CD4-positive, alpha-beta T cell treated with Interleukin-6 for 4 hours (primary cell): ENCODE measurements at places on chromosomes 11 and 22.

GRCh38 chr11:87453531-87454089, 415.9 kb downstream of the TMEM135 start:
- no peak for DNase-seq

DNA sequence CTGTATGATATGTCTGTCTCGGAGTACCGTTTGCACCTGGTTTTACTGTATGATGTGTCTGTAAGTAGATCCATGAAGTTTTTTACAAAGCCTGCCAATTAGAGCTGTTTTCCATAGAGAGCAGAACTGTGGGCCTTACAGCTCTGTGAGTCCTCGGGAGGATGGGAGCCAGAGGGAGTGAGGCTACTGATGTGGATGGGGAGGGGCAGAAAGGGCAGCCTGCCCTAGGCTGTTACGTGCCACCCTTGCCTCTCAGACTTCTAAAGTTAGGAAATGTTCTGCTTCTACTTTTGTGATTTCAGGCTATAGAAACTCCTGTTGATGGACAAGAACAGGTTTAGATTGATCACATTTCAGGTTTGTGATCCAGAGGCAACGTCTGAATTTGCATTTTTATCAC, 105.2 kb downstream of the PPP6R3 start:
- DNase-seq = no peak

GRCh38 chr11:46519351-46519750, 74.5 kb downstream of the AMBRA1 start:
- no peak for DNase-seq

DNA sequence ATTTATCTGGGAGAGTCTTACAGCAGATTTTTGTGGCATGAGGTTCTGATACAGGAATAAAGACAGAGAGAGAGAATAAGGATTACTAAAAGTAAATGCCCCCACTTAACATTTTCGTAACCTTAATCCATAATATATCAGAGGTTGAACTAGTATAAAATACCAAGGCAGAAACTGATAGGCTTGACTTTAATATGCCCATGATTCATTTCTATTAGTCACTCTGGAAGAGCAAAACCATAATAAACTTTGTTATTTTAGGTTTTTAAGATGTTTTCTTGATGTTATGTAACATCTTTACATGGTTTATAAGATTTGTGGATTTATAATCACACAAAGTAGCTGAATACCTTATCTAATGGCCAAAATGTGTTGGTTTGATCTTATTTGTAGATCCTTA, 19.1 kb downstream of the GUCY1A2 start:
- no peak for DNase-seq

DNA sequence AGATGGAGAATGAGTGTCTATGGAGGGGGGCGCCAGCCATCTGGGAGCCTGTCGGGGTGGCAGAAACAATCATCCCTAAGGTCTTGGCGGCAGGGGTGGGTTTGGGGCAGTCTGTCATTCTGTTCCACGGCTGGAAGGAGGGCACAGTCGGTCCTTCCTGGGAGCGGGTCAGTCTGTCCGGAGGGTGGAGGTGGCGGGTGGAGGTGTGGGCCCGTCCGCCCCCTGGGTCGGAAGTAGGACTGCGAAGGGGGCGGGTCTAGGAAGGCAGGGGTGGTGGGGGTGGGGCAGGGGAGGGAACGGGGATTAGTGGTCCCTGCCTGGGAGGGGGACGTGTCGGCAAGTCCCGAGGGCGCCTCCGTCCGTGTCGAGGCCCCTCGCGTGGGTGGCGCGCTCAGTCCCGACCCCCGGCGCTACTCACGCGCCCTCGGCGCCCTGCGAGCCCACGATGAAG, 461 bp downstream of the TBC1D10A start:
- peak; percentile 56 for DNase-seq

- DNase-seq = peak; percentile 61
Observed at GRCh38 chr11:45964911-45965389, 42.5 kb downstream of the LARGE2 start.

DNA sequence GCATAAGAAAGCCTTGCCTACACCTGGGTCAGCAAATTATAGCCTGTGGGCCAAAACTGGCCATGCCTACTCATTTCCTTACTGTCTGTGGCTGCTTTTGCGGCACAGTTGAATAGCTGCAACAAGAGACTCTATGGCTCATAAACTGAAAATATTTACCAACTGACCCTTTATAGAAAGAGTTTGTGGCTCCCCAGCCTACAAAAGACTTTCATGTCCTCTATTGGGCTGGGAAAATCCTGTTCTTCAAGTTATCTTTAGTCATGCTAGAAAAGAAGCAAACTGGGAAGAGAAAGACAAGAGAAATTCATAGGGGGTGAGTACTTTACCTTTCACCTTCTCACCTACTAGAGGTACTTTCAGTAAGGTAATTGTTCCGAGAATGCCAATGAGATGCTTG, 175.1 kb downstream of the SWAP70 start:
- no peak for DNase-seq

DNA sequence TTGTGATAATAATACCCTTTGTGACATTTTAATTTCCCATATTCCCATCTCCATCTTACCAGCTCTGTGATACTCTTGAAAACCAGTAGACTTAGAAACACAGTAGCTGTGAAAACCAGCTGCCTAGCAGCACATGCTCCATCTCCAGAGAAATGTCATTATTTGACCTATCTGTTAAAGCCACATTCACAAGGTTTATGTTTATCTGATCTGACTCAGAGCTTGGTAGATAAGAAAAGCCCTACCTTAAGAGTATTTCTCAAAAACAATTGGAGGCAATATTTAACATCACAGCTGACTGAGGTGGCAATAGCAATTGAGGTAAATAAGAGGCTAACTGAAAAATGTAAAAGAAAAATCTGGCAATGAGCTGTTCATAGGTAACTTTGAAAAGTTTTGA, 8.1 kb upstream of the ANO3 start:
- DNase-seq = no peak

DNA sequence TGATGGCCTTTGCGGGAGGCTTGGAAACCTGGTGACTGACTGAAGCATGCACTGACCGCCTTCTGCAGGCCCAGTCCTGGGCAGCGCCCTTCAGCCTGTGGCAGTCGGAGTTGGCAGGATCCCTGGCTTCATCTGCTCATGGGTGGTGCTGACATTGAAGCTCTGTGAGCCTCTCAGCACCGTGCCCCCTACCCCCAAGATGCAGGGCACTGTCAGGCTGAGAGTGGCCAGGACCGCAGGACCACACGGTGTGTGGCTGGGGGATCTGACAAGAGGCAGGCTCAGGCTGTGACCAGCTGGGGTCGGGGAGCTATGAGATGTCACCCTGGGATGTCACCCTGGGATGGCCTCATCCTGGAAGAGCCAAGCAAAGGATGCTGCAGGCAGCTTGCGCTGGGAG, 32.7 kb downstream of the TBC1D22A start:
- DNase-seq = no peak

DNA sequence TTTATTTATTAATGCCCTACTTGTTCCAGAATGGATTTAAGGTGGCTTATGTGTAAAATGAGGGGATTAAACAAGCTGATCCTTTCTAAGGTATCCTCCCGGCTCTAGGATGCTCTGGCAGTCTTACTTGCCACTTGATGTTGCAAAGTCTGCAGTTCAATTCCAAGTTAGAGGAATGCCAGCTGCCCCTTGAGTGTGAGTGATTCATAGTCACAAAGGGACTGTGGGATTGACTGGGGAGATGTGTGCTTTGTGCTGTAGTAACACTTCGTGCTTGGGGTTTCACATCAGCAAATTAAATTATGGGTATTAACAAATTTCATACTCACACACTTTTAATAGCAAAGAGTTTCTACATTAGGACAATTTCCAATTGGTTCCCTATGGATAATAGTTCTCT, 550.8 kb upstream of the CADM1 start:
- DNase-seq = no peak

GRCh38 chr22:35225010-35225409, 32.3 kb upstream of the HMGXB4 start:
- DNase-seq = no peak

DNA sequence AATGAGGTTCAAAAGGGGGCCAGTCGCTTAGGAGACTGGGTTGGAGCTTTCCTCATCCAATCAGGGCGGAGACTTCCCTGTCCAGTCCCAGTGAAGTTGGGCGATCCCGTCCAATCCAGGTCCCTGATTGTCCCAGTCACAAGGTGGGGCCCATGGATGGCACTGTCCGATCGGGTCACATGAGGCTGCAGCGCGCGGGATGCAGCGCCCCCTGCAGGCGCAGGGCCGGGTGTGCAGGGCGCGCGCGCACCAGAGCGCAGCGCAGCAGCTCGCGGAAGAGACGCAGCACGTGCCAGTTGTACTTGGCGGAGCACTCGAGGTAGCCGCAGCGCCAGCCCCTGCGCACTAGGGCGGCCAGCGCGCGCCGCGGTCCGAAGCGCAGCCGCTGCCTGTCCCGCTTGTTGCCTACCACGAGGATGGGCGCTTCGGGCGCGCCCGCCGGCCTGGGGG, 2.3 kb downstream of the RASL10A start:
- no peak for DNase-seq

- peak; percentile 73 for DNase-seq
Observed at GRCh38 chr22:23219822-23220484, 39.6 kb downstream of the BCR start.

- no peak for DNase-seq
Observed at GRCh38 chr11:125957618-125958332, 11.9 kb downstream of the VSIG10L2 start.

DNA sequence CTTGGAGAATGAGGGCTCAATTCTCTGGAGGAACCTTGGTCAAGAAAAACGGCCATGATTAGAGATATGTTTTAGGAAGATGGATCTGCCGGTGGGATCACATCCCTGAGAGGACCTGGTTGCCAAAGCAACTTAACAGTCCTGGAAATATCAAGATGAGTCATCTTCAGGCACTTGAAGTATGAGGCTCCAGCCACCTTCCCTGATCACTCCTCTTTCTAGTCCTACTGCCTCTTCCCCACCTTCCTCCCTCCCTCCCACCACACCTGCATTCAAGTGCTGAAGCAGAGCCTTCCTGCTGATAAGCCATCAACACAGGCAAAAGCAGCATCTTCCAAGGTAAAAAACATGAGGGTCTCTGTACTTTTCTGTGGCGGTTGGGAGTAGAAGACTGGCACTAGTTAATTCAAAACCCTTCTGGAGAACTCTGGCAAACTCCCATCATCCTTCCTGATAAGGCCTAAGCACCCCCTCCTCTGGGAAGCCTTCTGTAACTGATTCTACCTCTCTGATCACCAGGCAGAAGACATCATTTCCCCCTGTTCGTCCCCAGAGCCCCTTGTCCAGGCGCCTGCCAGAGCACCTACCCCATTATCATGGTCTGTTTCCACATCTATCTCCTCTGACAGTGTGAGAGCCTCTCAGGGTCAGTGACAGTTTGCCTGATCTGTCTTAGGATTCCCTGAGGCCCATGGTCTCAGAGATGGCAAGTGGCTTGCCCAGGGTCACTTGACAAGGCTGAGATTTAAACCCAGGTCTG, 79.8 kb downstream of the CLPB start:
- no peak for DNase-seq
